ENCODE measurements at places on chromosomes 2 and 18.

- no peak for DNase-seq
Measured at GRCh38 chr18:79468119-79468789, 72.5 kb downstream of the NFATC1 start.

- no peak for DNase-seq
Measured at GRCh38 chr2:112880091-112880531, 30.9 kb upstream of the IL37 start.

DNA sequence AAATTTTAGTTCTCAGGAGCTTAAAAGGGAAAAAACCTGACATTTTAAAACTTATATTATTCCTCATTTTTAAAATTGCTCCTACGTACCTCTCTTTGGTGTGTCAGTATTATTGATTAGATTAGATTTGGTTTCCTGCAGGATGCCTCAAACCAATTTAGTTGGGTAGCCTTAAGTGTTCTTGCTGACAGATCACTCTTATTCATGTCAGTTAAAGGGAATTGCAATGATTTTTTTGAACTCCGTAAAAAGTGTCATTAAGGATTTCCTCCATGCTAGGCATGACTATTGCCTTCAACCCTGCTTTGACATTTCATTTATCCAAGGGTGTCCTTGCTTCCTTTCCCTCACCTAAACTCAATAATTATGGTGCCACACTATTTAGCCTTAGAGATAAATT lies 149.0 kb upstream of the CDH7 start:
- DNase-seq, result no peak

DNA sequence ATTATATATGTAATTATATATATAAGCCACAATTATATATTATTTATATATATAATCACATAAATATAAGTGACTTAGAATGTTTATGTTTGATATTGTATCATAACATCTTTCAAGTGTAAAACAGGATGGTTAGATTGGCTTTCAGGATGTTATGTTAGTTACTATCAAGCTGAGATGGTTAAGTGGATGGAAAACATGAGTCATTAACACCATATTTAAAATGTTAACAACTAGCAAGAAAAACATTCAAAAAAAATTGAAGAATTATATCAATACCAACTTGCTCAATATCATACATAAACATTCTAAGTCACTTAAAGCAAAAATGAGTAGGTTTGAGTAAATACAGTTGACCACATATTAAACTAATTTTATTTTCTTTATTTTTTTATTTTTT lies 21.8 kb upstream of the RAB27B start:
- no peak for DNase-seq

GRCh38 chr2:19505-19904 lies 26.8 kb downstream of the FAM110C start:
- no peak for DNase-seq

DNA sequence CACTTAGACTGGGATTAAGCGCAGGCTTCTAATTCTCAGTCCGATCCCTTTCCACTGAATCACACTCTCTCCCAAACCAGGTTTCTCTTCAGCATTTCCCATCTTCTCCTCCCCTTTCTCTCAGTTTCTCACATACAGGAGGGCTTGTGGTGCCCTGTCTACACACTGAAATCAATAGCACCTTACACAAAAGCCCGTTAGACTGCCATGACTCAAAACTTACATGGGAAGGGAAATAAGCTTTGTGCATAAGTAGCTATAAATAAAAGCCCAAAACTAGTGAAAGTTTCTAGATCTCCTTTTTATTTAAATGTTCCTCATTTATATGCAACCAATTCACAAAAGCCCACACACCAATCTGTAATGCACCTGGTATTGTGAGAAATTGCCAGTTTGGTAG lies 318.4 kb downstream of the TXNL1 start:
- DNase-seq, result no peak

GRCh38 chr2:105005181-105005951 lies 32.5 kb upstream of the MRPS9 start:
- peak; percentile 7 for DNase-seq

- no peak for DNase-seq
Measured at GRCh38 chr2:4020153-4020552, 316.8 kb downstream of the DCDC2C start.

DNA sequence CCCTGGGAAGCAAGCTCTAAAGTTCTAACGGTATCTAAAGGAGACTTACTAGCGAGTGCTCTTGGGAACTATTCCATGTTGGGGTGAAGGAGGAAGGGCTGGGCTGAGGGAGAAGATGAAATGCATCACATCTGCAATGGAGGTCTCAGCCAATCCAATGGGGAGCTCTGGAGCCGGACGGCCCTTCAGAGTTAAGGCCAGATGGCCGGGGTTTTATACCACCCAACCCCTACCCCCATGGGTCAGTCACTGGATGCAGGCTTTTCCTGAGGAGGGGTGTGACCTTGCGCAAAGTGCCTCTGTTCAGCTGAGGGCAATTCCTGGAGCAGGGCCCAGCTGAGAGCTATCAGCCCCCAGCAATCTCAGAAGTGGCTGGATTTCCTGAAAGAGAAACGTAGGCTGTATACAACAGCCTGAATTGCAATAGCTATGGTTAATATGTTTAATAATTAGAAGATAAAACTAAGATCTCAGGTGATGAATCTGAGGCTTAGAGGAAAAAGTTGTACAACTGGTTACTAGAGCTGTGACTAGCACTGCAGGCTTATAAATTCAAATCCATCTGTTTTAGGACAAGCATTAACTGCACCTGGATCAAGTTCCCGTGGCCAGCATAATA lies 21.6 kb downstream of the EIPR1 start:
- DNase-seq, result no peak

GRCh38 chr18:3983351-3983969 lies 471.6 kb downstream of the DLGAP1 start:
- DNase-seq, result no peak

DNA sequence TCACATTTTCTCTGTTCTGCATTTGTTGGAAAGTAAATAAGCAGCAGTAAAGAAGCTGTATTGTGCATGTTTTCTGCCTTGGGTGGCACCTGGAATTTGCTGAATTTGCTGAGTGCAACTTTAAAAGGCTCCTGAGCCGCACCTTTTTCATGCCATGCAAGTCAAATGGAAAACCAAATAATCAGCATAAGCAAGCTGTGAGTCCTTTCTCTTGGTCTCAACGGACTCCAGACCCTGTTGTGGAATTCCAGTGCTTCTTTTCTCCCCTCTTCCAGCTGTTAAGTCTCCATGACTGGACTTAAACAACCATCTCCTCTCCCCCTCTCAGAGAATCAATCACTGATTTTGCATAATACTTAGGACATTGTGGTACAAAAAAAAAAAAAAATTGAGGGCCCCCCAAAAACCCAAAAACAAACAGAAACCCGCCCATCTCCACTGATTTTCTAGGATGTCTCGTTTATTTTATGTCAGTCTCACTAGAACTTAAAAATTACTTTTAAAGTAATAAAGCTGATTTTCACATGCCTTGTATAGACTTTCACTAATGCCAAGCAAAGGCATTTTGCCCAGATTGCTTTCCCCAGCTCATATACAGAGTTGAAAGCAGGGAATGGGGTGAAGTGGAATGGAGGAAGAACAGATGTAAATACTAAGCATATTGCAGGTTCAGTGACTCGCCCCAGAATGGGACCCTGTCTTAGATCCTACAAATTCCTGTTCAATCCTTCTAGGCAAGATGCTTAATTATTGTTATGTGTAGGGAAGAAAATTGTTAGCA lies 5.1 kb upstream of the CETN1 start:
- peak; percentile 30 for DNase-seq

GRCh38 chr2:17206771-17207170 lies 311.5 kb downstream of the RAD51AP2 start:
- no peak for DNase-seq
